HL-60 (cell line): ENCODE measurements at places on chromosomes 7 and 10.

- DNase-seq = no peak
These were observed 3.8 kb upstream of the CLRN3 start for GRCh38 chr10:127896590-127896989.

DNA sequence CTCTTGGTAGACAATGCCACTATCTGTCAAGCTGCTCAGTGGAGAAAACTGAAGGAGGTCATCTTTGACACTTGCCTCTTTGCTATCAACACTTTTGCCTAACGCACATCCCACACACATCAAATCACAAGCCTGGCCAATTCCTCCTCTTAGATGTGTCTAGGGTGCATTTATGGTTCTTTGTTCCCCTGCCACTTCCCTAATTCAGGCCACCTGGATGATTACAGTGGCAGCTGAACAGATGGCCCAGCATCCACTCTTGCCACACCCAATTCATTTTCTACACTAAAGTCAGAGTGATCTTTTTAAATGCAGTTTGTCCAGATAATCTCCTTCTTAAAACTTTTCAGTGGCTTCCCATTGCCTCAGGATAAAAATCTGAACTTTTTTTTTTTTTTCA lies 58.6 kb downstream of the LAMB4 start:
- no peak for DNase-seq

DNA sequence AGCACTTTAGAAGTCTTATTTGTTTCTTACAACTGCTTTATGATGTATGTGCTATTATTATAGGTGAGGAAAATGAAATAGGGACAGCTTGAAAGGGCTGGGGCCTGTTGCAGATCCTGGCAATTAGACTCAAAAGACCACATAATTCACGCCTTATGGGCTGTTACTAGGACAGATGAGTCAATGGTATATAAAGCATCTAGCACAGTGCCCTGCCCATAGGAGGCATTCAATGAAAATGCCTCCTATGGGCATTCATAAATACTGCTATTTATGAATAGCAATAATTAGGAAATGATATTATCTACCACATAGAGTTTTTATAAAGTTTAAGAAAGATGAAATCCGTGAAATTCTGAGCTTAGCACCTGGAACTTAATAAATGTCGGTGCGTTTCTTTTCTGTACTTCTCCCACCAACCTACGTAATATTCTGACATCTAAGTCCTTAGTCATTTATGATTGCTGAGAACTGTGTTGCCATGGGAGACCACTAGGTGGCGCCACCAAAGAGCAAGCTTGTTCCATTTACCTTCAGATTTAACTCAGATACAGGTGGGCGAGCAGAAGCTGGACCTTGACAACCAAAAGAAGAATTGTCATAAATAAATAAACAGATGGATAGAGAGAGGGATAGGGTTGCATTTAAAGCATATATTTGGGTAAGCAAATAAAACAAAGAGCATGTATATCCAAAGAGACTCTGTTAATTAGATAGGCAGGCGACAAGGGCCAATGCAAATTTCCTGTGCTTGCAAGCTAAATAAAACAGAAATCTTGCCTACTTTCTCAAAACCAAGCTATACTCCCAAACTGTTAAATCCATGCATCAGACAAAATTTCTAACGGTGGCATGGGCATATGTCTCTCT lies 699.9 kb downstream of the INHBA start:
- DNase-seq = peak; percentile 37

DNA sequence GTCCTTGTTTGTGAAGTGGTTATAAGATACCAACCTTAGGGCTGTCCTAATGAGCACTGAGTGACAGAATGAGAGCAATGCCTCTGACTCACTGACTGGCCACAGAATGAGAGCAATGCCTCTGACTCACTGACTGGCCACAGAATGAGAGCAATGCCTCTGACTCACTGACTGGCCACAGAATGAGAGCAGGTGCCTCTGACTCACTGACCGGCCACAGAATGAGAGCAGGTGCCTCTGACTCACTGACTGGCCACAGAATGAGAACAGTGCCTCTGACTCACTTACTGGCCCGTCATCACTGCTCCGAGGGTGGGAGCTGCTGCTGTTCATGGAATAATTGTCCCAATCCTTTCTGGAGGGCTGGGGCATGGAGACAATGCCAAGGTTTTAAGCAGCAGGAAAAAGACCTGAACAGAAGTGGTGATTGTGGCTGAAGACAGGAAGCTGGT lies 265.2 kb upstream of the PPP2R2D start:
- DNase-seq = no peak

GRCh38 chr7:77727936-77728701 lies 31.9 kb downstream of the RSBN1L start:
- no peak for DNase-seq

DNA sequence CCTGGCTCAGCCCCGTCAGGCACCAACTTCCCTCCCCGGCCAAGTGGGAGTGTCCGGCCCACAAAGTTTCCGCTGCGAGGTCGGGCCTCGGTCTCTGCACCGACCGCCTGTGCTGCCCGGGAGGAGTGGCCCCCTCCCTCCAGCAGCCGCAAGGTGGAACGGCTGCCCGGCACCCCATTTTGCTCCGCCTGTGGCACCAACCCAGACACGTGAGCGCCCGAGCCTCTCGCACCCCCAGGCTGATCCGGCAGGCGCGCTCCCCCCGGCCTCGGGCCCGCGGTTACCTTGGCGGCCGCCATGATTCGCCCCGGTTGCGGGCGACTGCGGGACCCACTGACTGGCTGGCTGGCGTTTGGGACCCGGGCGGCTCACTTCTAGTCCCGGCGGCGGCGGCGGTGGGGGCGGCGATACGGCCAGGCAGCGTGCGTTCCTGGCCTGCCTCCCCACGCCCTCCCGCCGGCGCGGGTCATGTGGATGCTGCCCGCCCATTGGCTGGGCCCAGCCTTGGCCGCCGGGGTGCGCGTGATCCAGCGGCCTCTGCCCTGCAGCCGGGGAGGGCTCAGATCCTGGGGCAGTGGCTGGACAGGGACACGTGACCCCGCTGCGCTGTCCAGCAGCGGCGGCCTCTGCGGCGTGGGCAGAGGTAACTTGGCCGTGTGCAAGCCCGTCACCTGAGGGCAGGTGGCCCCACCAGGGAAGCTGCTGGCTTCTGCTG lies at the start of gene SLC25A13:
SLC25A13 (minus strand) TSS at position 441 of the 715 bp plus-strand sequence; CDS start at position 299, 142 bp downstream.
- peak; percentile 62 for DNase-seq

DNA sequence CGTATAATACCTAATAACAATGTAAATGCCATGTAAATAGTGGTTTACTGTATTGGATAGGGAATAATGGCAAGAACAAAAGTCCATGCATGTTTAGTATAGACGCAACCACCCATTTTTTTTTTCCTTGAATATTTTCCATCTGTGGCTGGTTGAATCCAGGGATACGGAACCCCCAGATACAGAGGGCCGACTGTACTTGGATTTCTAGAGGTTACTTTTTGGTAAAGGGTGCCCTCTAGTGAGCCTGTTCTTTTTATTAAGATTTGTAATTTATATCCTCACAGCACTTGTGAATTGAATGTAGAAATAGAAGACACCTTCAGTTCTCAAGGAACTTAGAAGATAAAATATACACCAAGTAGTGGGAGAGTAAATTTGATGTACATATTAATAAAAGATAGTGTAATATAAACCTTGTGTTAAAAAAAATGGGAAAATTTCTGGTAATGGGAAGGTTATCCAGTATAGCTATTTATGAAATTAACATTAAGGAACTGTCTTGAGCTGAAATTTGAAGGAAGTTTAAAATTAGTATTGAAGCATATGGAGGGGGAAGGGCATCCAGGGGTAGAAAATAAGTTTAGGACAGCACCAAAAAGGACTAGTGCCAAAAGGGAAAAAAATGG lies 32.0 kb downstream of the EXOC6 start:
- no peak for DNase-seq

DNA sequence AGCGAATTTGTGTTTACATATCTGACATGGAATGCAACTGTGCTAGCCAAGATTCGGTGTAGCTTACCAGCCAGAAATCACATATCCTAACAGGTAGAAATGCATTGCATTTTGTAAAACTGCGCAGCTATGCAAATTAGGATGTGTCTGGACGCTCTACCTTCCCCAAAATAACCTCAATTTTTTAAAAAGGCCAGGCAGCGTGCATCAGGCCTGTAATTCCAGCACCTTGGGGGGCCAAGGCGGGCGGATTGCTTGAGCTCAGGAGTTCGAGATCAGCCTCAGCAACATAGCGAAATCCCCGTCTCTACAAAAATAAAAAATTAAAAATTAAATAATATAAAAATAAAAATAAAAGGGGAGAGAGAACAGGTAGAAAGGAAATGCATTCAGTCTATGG lies 305.0 kb downstream of the TYW1 start:
- no peak for DNase-seq

GRCh38 chr7:115679976-115680375 lies 350.6 kb downstream of the TFEC start:
- DNase-seq = peak; percentile 4

DNA sequence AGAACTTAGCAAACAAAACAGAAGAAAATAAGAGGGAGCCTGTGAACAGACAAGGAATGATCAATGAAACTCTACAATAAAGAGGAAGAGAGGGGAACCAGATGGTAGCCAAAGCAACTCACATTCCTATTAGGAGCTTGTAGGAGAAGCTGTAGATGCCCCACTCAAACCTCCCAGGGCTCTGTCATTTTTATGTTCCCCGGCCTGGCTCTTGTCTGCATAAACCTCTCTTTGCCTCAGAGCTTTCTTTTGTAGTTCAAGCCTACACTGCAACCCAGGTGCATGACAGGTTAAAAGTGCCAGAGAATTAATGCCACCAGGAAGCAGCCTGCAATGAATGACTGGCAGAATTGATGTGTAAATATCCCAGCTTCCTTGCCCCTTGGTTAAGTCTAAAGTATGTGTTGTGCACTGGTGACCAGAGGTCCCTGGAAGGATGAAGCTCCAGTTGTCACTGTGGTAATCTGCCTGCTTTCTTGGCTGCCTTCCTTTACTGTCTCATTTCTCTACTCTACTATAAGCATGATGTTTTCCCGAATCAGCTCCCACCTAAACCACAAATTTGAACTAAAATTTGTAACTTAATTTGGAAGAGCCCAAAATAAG lies 40.4 kb downstream of the HDAC9 start:
- no peak for DNase-seq

DNA sequence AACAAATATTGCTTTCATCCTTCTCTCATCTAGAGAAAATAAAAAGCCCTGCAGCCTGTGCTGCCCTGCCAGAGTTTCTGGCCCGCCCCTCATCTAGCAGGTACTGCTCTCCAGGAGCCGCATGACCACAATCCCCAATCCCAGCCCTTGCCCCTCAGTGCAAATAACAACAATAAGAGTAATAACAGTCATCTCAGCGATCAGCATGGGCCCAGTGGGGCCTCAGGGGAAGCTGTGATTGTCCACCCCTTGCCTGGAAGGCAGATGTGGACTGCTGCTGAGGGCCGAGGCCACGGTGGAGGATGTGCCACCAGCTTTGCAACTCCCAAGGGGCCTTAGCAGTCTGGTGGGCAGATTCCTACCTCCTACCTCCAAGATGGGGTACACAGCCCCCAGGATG lies 106.1 kb downstream of the CDH23 start:
- DNase-seq = no peak

GRCh38 chr7:3493499-3493898 lies 192.4 kb downstream of the SDK1 start:
- no peak for DNase-seq

DNA sequence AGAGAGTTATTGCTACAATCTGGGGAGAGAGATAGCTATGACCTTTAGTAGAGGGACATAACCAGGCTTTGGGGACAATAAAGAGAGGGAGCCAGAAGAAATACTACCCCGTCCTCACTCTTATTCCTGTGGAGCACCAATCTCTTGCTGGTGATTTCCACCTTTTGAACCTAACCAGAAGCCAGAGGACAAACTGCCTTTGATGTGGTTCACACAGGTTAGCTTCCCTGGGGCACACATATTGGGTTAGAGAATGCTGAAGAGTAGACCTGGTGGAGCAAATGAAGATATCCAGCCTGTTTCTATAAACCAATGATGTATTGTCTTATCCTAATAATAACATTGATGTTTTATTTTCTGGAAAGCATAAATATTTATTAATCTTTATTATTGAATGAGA lies 399.3 kb downstream of the HTR7 start:
- no peak for DNase-seq

GRCh38 chr10:130189608-130190054 lies 53.4 kb downstream of the GLRX3 start:
- no peak for DNase-seq

DNA sequence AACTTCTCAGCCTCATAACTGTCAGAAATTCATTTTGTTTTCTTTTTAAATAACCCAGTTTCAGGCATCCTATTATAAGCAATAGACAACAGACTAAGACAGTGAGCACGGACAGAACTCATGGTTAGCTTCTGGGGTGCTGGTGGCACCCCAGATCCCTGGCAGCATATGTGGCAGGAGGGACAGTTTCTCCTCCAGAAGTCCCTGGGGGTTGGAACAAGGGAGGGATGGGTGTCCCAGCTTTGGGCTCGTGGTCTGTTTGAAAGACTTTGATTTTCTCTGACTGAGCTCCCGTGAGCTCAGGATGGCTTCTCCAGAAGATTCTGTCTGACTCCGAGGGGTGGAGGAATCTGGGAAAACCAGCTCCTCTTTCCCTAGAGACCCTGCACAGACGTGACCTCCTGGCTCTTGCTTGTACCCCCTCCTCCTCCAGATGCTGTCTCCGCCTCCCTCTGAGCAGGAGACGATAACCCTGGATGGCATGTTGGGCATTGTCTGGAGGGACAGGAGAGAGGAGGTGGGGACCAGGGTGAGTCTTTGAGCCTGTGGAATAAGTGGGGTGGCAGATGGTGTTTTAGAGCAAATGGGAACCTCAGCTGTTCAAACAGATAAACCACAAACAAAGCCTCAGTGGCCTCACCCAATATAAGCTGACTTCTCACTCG lies 421.1 kb downstream of the GLRX3 start:
- DNase-seq = no peak

DNA sequence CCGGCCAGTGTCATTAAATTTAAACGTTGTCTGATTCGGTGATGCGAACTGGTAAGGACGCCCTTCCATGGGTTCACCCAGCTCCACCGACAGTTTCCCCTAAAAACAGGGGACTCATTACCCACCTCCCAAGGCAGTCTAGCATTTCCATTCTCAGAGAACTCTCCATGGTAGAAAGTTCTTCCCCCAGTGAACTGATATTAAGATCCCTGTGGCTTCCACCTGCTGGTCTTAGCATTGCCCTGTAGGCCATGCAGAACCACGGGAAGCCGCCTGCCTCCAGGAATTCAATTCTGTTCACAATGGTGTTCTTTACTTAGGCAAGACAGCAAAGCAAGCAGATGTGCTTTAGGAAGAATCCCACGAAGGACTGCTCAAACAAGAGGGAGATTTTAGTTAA lies 128.9 kb upstream of the NANOS1 start:
- DNase-seq = no peak

GRCh38 chr10:129322933-129323820 lies 143.9 kb upstream of the MGMT start:
- no peak for DNase-seq

- no peak for DNase-seq
These were observed 284.8 kb downstream of the SDK1 start for GRCh38 chr7:3585826-3586225.

GRCh38 chr7:151743481-151743983 lies 133.4 kb downstream of the PRKAG2 start:
- DNase-seq = no peak

GRCh38 chr7:149209518-149210269 lies 14.3 kb downstream of the ZNF282 start:
- DNase-seq = no peak
